ENCODE measurements at places on chromosomes 13 and 19.

DNA sequence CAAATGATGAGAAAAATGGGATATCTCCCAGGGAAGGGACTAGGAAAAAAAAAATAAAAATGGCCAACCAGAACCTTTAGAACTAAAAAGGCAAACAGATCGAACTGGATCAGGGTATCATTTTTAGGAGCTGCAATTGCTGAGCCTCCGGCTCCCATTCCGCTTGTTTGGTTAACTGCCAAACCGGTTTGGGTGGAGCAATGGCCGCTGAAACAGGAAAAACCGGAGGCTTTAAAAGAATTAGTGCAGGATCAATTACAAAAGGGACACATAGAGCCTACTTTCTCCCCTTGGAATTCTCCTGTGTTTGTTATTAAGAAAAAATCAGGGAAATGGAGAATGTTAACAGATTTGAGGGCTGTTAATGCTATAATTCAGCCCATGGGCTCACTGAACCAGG lies 12.7 kb upstream of the ZNF443 start:
- DNase-seq: no peak

- DNase-seq: no peak
Observed at GRCh38 chr13:61029064-61029463, 386.6 kb downstream of the PCDH20 start.

- DNase-seq: no peak
Observed at GRCh38 chr19:805600-806550, 8.6 kb downstream of the PTBP1 start.

GRCh38 chr19:40600570-40601133 lies 517 bp upstream of the LTBP4 start:
- no peak for DNase-seq

DNA sequence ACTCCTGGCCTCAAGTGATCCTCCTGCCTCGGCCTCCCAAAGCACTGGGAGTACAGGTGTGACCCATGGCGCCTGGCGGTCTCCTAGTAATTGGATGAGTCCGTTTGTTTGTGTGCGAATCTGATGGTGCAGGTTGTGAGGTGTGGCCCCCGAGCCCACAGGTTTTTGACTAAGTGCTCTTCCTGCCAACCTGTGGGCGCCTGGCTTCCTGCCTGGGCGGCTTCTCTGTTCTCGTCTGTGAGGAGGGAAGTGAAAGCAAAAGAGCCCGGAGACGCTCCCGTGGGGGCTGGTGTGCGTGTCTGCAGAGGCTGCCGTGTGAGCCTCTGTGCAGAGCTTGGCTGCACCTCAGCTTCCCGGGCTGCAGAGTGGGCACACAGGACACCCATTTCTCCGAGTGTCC lies 10.0 kb downstream of the ARHGAP45 start:
- DNase-seq: peak; percentile 89

- DNase-seq: no peak
Observed at GRCh38 chr13:44365899-44366298, 7.7 kb upstream of the SERP2 start.

DNA sequence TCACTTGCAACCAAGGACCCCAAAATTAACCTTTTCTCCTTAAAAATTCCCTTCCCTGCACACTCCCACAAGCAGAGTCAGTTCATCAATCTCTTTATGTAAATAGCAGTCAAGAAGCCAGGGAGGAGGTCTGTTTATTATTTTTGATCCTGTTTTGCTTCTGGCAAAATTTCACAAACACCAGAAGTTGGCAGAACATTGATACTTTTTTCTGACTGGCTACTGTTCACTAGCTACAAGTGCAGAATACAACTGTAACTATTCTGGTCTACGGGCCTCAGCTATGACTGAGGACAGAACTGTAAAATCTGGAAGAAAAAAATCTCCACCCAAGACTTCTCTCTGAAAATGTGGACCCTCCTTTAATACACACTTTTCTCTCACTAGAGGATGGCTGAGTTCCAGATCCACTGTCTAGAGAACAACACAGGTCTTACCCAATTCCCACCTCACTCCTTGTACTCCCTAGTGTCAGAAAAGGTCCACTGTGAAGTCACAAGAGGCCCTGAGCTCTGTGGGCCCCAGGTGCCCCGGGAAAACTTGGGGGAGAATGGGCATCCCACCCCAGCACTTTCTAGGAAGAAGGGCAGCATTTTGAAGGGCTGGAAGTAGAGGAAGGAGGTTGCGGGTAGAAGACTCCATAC lies 14.5 kb downstream of the STARD13 start:
- no peak for DNase-seq

GRCh38 chr13:41034881-41035280 lies 15.8 kb upstream of the ELF1 start:
- no peak for DNase-seq

DNA sequence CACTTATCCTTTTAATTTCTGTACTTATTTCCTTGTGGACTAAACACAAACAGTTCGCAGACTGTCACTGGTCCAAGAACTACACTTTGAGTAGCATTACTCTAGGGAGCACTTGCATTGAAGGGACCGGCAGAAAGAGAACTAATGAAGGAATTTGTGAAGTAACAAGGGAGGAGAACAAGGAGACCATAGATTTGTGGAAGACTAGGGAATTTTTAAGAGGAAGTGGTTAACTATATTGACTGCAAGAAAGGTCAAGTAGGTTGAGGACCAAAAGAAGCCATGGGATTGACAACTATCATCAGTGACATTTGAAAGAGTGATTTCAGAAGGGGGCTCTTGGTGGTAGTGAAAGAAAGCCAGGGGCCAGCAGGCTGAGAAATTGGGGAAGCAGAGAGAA lies 4.0 kb upstream of the RB1 start:
- DNase-seq: no peak

- DNase-seq: no peak
Observed at GRCh38 chr13:24650161-24650560, 30.0 kb upstream of the ATP12A start.

- no peak for DNase-seq
Observed at GRCh38 chr13:26441476-26441875, 116.0 kb upstream of the WASF3 start.

DNA sequence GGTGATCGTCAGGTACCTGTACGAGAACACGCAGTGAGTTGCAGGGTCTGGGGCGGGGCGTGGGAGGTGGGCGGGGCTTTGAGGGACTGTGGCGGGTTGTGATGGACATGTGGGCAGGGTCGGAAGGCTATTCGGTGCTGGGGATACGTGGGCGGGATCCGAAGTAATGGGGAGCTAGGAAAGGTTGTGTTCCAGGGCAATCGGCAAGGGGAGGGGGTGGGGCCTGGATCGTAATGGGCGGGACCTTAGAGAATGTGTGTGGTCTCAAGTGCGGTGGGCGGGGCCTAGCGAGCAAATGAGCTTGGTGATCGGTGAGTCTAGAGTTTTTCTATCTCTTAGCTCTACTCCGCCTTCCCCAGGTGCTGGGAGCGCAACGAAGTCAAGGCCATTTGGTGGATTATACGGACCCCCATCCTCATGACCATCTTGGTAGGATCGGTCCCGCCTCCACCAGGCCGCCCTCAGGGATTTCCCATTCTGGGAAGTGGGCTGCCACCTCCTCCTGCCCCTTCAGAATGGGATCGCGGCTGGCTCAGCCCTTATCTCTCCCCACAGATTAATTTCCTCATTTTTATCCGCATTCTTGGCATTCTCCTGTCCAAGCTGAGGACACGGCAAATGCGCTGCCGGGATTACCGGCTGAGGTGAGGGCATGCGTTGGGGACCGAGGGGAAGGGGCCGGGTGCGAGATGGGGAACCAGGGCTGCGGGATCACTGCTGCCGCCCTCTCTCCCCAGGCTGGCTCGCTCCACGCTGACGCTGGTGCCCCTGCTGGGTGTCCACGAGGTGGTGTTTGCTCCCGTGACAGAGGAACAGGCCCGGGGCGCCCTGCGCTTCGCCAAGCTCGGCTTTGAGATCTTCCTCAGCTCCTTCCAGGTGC lies 9.6 kb downstream of the GIPR start:
- peak; percentile 66 for DNase-seq

DNA sequence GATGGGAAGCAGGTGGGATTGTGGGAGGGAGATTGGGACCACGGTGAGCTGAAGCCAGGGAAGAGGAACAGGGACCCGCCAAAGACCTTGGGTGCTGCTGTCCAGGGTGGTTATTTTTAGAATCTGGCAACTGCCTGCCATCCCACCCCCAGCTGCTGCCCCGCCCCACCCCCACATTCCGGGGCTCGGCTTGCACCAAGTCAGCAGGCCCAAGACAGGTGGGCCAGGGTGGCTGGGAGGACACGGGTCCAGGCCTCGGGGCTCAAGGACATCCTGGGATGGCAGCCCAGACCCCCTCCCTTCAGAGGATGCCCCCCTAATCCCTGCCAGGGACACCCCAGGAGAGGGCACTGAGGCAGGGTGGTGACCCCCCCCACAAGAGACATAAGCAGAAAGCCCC lies 827 bp downstream of the CKM start:
- DNase-seq: no peak

DNA sequence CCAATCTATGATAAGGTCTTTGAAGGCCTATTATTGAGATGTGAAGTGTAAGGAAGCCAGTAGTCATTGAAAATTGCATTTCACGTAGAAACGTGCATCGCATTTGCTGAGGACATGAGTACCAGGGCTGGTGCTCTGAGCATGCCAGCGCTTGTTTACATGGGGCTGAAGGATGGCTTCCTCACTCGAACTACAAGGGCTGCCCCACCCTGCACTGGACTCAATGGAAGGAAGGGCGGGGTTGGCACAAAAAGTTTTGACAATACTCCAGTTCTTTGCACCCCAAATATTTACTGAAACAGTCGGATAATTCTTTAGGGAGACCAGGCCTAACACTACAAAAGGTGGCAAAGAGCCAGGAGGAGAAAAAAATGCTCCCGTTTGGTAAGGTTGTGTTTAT lies 28.9 kb upstream of the MED4 start:
- no peak for DNase-seq

DNA sequence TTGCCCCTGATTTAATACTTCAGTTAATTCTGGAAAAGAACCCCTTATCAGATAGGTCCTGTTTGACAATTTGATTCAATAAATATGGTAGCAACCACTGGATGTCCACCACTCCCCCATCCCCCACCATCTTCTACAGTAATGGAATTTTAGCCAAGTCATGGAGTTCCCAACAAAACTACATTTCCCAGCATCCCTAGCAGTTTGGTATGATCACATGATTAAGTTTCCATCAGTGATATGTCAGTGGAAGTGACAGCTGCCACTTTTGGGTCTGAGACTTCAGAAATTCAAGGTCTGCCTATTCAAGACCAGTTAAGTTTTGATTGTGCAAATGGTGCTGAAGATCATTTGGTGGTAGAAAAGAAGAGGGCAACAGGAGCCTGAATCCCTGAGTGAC lies 85.5 kb downstream of the CACNA1A start:
- no peak for DNase-seq

- no peak for DNase-seq
Observed at GRCh38 chr13:80555796-80556678, 215.1 kb upstream of the SPRY2 start.
